ENCODE measurements at places on chromosomes 6 and 20.

GRCh38 chr20:22062874-22063273 is 357.4 kb downstream of the PAX1 start:
- DNase-seq, result no peak

DNA sequence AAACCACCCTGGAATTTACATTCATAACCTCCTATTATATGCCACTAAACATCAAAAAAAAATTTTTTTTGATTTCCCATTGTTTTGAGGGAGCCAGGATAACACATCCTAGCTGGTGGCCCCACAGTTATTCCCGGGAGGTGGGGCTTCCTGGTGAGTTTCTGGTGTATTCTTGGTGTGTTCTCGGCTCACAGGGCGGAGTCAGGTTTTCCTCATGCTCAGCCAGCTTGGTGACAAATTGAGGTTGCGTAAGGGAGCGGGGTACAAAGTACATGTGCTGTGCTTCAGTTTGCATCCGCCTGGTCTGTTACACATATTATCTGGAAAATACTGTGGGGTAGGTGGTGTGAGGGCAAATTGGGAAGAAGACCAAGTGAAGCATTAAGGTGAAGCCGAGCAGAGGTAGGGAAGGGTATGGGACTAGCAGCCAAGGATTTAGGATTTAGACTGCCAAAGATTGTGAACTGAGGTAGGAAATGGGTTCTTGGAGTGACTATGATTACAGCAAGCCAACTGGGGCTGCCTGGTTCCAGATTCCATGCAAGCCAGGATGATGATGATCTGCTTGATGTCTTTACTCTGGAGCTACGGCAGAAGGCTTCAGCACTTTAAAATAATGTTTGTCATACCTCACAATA is 46.2 kb upstream of the EEF1A1 start:
- DNase-seq, result no peak

GRCh38 chr6:88483424-88483823 is 317.3 kb upstream of the CNR1 start:
- DNase-seq, result no peak

DNA sequence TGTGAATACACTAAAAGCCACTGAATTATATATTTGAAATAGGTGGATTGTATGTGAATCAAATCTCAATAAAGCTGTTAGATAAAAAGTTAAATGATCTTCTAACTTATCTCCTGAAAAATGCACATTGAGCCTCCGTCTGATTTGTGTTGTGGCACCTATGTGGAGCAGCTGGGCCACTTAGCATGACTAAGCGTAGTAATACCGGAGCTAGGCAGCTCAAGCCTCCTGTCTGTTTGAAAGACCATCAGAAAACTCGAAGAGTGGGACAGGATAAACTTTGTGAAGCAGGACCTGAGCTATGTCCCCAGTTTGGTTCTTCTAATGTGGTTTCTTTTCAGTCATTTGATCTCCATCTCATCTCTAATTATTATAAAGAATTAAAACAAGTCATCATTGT is 11.0 kb upstream of the NOL7 start:
- no peak for DNase-seq

- no peak for DNase-seq
These were observed 187.7 kb upstream of the BMP2 start for GRCh38 chr20:6579824-6580223.

DNA sequence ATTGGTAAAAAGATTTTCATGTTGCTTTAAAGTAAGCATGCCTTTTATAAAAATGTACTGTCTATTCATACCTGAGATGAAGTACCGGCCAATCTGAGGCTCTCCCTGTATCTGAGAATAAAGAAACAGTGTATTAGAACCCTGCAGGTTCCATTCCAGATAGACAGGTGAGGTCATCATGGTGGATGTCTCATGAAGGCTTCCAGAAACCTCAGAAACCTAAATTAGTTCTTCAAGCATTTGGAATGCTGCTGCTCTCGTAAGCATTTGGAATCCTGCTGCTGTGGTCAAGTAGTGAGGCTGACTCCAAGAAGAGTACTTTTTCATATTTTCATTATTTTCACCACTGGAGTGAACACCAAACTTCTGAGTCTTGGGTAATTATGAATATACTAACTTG is 642.3 kb downstream of the MAFB start:
- DNase-seq, result no peak

DNA sequence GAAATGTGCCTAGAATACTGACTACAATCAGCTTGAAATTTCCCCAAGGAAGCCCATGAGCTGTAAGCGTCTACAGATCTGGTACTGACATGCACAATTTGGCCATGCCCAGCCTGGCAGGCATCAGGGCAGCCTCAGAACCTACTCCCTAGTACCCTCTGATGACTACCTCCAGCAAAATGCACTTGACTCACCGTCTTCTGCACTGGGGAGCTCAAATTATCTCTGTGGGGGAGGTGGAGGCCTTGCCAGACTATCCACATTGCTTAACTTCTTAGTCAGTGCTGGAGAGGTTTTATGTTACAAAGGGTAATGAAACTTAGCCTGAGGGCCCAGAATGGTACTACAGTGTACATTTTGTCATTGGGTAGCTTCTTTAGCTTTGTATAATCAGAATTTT is 126.0 kb upstream of the ADGRF1 start:
- no peak for DNase-seq

- DNase-seq, result no peak
These were observed 19.2 kb downstream of the FKBP5 start for GRCh38 chr6:35669451-35670045.

DNA sequence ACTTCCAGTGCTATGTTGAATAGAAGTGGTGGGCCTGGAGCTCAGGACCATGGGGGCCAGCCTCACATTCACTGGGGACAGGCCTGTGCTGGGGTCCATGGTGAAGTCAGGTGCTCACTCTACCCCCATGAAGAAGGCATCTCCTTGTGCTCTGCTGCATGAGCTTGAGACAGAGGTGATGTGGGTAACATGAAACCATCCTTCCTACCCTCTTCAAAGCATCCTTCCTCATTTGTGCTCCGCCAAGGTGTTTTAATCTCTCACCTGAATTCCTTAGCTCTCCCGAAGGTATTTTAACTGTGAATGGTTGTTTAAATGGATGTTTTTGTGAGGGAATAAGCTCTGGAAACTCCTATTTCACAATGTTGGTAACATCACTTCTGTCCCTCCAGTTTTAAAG is 209.6 kb upstream of the PCSK2 start:
- no peak for DNase-seq

DNA sequence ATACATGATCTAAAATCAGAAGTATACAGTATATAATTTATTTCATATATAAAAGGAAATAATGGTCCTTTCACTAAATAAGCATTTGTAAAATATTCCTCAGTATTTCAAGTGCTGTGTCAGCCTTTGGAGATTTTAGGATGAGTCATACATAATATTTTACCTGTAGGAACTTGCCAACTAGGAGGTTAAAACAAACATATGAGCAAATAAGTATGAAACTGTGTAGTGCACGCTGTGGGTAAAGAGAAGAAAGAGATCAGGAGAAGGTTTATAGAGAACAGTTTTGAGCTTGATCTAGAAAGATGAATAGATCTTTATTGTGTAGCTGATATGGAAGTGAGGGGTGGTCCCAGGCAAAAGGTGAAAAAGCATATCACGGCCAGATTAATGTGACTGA is 169.9 kb upstream of the RNF217 start:
- no peak for DNase-seq

DNA sequence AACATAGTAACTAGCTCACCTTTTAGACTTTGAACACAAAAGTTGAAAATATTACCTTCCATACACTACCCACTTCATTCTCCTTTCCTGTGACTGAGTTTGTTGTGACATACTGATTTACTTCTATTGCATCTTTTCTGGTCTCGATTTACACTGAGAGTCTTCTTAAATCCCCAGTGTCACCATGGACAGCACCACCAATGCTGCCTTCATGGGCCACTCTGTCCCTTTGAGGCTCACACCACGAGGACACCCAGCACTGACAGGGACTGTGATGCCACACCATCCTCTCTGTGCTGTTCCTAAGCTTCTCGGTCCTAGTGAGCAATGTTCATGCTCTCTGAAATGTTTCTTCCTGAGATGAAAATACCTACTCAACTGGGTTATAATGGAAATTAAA is 337.1 kb upstream of the IRAK1BP1 start:
- DNase-seq, result no peak
